Neuronal stem cell (in vitro differentiated cells): ENCODE measurements at places on chromosomes 11 and 22.

- DNase-seq = no peak
- no peak overlapping the region for H3K4me3 ChIP-seq
- no peaks in the 10 kb centered on the region for H3K27me3 ChIP-seq
- H3K4me1 ChIP-seq = peaks cover 14% of the 10 kb centered on the region
- no peaks in the 10 kb centered on the region for H3K36me3 ChIP-seq
Observed at GRCh38 chr11:61974766-61975631, 7.6 kb upstream of the FTH1 start.

GRCh38 chr11:35247863-35248262, 108.9 kb downstream of the CD44 start:
- no peaks in the 10 kb centered on the region for H3K36me3 ChIP-seq
- no peaks in the 10 kb centered on the region for H3K27me3 ChIP-seq
- no peaks in the 10 kb centered on the region for H3K4me1 ChIP-seq
- no peak overlapping the region for H3K27ac ChIP-seq

DNA sequence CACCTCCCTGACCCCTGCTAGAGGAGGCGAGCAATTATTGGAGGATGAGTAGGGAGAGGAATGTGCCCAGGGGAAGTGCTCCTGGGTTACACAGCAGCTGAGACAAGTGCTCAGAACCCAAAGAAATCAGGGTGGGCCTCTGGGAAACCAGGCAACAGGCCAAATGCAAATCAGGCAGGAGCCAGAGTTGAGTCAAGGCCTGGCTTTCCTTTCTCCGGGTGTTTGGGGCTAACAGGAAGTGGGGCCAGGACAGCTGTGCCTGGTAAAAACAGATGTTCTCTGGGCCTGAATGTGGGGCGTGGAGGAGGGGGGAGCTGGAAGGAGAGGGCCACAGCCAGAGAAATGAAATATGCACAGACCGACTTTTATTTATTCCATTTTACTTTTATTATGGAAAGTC, 22.0 kb downstream of the MFNG start:
- peaks cover 3% of the 10 kb centered on the region for H3K4me1 ChIP-seq
- DNase-seq = no peak
- H3K27ac ChIP-seq = no peak overlapping the region
- H3K4me3 ChIP-seq = no peak overlapping the region
- peaks cover 29% of the 10 kb centered on the region for H3K27me3 ChIP-seq
- H3K36me3 ChIP-seq = no peaks in the 10 kb centered on the region

GRCh38 chr11:18046116-18046777, at the start of gene TPH1:
TSS of gene TPH1 (minus strand) at chr11:18046269. CDS start at chr11:18040762, 5,507 bp downstream.
- peaks cover 15% of the 10 kb centered on the region for H3K27me3 ChIP-seq
- peak within 1 kb of the TSS; percentile 69 for H3K4me3 ChIP-seq
- DNase-seq = peak; percentile 26
- no peak within 1 kb of the TSS for H3K27ac ChIP-seq
- H3K36me3 ChIP-seq = no peaks in the 10 kb centered on the region

GRCh38 chr11:69559181-69559580, 77.7 kb downstream of the LINC01488 start:
- H3K27me3 ChIP-seq = no peaks in the 10 kb centered on the region
- no peak for DNase-seq
- no peak overlapping the region for H3K4me3 ChIP-seq

DNA sequence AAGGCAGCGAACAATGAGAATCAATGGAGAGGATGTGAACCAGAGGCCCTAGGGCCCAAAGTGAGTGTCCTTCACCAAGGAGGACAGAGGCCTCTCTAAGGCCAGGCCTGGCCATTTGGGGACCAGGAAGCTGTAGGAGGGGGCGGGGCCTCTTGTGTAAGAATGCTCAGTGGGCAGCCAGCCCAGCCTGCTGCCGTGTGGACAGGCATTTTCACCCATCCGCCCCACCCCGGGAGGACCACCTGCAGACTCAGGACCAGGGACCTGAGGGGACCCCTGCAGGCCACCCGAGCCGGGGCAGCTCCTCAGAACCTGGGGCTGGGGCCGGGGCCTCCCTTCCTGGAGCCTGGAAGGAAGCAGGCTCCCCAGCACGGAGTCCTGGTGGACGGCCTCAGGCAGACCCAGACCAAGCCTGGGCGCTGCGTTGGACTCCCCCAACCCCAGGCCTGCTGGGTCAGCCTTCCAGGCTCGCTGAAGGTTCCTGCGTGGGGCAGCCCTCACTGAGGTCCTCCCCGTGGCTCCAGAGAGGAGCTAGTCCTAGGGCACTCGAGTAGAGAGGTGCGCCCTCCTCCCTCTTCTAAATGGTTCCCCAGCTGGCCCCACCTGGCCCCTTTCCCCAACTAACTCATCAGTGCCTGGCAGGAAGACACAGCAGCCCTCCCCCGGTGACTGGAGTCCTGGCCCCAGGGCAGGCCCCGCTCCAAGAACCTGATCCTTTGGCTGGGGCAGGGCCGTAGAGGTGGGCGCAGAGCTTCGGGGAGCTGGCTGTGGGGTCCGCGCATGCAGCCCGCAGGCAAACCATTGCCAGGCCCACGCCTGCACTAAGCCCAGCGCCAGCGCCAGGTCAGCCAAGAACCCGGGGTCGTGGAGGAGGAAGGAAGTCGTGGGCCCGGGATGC, 1.5 kb upstream of the TRABD start:
- no peaks in the 10 kb centered on the region for H3K36me3 ChIP-seq
- peaks cover 15% of the 10 kb centered on the region for H3K4me1 ChIP-seq
- no peak overlapping the region for H3K4me3 ChIP-seq
- no peak overlapping the region for H3K27ac ChIP-seq
- H3K27me3 ChIP-seq = no peaks in the 10 kb centered on the region

DNA sequence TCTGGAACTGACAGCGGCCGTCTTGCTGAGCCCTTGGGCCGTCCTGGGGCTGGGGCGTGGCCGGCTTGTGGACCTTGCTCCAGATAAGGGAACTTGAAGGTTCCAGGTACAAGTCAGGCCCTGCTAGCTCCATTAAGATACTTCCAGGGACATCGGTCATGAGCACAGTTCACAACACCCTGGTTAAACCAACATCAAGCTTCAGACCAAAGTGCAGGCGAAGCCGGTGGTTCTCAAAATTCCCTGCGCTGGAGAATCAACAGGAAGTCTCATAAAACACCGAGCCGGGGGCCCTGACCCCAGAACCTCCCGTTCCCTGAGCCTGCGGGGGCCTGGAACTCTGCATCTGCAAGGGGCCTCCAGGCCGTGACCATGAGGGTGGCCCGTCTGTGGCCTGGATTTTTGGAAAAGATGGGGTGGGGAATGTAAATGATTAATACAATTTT, 1043.8 kb downstream of the BRD1 start:
- no peak overlapping the region for H3K4me3 ChIP-seq
- H3K27me3 ChIP-seq = no peaks in the 10 kb centered on the region
- no peak overlapping the region for H3K27ac ChIP-seq
- H3K4me1 ChIP-seq = no peaks in the 10 kb centered on the region
- no peak for DNase-seq

DNA sequence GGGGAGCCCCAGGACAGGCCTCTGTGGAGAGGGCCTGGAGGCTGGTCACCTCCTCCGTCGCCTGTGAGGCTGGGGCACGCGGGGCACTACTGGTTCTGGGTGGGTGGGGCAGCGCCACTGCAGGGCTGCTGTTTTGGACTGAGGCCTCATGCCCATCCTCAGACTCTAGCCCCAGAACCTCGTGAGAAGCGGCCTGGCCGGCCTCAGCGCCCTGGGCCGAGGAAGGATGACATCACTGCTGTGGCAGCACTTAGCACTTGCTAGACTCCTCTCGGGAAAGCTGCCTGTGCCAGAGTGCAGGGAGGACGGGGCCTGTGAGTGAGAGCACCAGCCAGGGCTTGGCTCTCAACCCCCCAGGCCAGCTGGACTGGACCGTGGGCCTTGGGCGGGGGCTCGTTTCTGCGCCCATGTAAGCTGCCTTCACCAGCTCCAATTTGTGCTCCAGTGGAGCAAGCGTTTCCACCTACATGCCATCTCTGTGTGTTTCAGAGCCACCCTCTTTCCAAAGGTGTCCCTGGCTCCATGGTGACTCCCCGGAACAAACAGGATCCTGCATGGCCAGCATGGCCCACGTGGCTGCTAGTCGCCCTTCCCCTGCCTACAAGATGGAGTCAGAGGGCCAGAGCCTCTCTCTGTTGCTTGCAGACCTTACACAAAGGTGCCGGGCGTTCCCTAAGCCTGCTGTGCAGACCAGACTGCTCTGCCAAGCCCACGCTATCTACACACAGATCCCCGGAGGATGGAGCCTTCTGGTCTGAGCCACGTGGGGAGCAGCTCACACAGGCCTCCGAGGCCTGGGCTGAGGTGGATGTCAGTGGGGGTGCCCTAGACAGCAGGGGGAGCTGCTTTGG, 102.9 kb downstream of the CTTN start:
- H3K27me3 ChIP-seq = no peaks in the 10 kb centered on the region
- peaks cover 18% of the 10 kb centered on the region for H3K4me1 ChIP-seq
- H3K4me3 ChIP-seq = no peak overlapping the region

- no peak for DNase-seq
- no peak overlapping the region for H3K27ac ChIP-seq
- peaks cover 27% of the 10 kb centered on the region for H3K4me1 ChIP-seq
- peaks cover 29% of the 10 kb centered on the region for H3K36me3 ChIP-seq
Observed at GRCh38 chr11:96340555-96340885, 2.5 kb downstream of the MAML2 start.

- peaks cover 22% of the 10 kb centered on the region for H3K36me3 ChIP-seq
- no peak for DNase-seq
- H3K4me3 ChIP-seq = no peak overlapping the region
Observed at GRCh38 chr22:46244771-46245170, 5.3 kb downstream of the CDPF1 start.

DNA sequence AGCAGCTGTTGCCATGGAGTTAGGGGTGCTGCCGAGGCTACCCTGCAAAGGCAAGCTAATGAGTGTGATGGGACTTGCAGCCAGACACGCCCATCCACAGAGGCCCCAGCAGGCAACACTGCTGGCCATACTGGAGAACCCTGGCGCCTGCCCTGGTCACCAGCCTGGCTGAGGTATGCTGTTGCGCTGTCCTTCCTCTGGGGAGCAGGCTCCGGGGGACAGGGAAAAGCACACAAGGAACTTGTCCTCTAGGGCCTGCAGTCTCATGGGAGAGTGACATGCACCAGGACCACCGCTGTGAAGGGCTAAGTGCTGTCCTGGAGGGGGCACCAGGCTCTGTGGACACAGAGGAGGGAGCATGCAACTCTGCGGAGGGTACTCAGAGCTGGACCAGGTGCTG, 35.8 kb downstream of the TOM1 start:
- H3K27me3 ChIP-seq = no peaks in the 10 kb centered on the region
- H3K4me1 ChIP-seq = no peaks in the 10 kb centered on the region
- DNase-seq = no peak
- H3K36me3 ChIP-seq = peaks cover 27% of the 10 kb centered on the region
- no peak overlapping the region for H3K4me3 ChIP-seq
- H3K27ac ChIP-seq = no peak overlapping the region

DNA sequence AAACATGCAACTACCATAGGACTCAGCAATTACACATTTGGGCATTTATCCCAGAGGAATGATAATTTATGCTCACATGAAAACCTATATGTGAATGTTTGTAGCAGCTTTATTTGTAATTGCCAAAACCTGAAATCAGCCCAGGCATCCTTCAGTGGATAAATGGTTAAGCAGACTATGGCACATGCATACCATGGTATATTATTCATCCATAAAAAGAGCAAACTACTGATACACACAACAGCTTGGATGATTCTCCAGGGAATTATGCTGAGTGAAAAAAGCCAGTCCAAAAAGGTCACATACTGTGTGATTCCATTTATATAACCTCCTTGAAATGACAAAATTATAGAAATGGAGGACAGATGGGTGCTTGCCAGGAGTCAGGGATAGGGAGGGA, 86.7 kb downstream of the ALX4 start:
- no peaks in the 10 kb centered on the region for H3K36me3 ChIP-seq
- no peak for DNase-seq
- H3K27ac ChIP-seq = no peak overlapping the region
- H3K4me3 ChIP-seq = no peak overlapping the region
- H3K27me3 ChIP-seq = no peaks in the 10 kb centered on the region

- no peaks in the 10 kb centered on the region for H3K4me1 ChIP-seq
- no peak overlapping the region for H3K4me3 ChIP-seq
Observed at GRCh38 chr11:83938148-83938547, 652.0 kb upstream of the CCDC90B start.

DNA sequence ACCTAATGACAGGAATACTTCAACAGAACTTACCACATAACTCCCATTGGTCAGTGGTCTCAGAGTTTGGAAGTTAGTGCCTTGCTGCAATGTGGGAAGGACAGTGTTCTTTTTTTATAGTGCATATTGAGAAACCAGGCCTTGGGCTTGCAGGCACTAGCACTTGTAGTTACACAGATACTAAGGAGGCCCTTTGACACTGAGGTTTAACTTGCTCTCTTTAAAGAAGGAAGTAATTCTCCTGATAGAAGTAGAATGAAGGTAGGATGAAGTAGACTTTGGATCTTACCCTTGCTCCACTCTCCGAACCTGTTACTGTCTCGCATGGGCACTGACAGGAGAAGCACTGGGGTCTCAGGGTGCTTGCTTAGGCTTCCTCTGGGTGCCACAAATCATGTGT, 31.0 kb upstream of the ST14 start:
- no peaks in the 10 kb centered on the region for H3K27me3 ChIP-seq
- DNase-seq = no peak
- peaks cover 100% of the 10 kb centered on the region for H3K36me3 ChIP-seq
- no peak overlapping the region for H3K4me3 ChIP-seq
- H3K27ac ChIP-seq = no peak overlapping the region
- H3K4me1 ChIP-seq = no peaks in the 10 kb centered on the region

DNA sequence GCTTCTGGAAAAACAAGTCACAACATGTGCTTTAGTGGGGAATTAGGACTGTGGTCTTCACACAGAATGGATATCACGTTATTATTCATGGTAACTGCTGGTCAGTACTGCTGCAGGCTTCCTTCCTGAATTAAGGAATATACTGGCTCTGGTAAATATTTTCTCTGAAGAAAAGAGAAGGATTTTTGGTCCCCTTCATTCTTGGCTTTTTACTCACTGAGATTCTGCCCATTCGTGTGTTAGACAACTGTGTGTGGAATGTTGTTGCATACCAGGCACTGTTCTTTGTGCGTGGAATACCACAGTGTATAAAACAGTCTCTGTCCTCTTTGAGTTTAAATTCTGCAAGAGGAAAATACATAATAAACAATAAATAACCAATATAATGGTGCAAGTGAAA, 80.3 kb downstream of the ALX4 start:
- H3K4me1 ChIP-seq = peaks cover 12% of the 10 kb centered on the region
- no peaks in the 10 kb centered on the region for H3K27me3 ChIP-seq
- DNase-seq = no peak
- H3K27ac ChIP-seq = no peak overlapping the region
